ENCODE measurements at places on chromosomes 13 and 19.

GRCh38 chr19:44113784-44114390 is 688 bp downstream of the ZNF225 start:
- DNase-seq, result no peak

GRCh38 chr19:355134-355533 is 10.5 kb upstream of the MIER2 start:
- DNase-seq, result no peak

GRCh38 chr19:5891572-5891937 is 12.0 kb downstream of the NDUFA11 start:
- DNase-seq, result no peak

DNA sequence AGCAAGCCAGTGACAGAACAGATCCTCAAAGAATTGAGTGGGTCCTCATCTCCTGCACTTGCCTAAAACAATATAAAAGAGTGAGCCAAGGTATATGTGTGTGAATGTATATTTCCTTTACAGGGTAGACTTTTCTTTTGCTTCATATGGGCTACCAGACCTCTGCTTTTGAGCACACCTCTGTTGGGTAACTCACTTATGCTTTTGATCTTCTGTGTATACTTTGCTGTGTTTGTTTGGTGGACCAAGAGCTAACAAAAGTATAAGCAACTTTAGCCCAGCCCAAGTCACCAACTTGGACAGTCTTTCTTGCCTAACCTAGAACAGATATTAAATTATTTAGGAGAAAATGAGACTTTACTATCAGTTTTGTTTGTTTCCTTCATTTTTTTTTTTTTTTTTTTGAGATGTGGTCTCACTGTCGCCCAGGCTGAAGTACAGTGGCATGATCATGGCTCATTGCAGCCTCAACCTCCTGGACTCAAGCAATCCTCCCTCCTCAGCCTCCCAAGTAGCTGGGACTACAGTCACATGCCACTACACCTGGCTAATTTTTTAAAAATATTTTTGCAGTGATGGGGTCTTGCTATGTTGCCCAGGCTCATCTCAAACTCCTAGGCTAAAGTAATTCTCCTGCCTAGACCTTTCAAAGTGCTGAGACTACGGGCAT is 513.1 kb downstream of the DCT start:
- no peak for DNase-seq

- no peak for DNase-seq
These were observed 141.2 kb downstream of the LHFPL6 start for GRCh38 chr13:39461685-39462266.

DNA sequence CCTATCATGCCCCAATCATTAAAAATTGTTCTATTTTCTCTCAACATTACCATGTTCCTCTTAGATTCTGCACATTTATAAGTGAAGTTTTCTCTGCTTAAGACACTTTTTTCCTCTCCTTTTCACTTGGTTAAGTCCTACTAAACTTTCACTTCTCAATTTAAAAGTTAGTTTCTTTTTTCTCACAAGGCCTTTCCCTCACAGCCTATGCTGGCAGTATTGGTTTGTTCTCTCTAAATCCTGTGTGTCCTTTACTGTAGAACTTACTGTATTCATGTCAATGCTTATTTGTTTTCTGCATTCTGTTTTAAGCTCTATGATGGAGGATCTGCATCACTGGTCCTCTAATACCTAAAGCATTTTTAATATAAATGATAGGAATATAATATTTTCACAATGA is 2816.6 kb downstream of the PCDH9 start:
- DNase-seq, result no peak

DNA sequence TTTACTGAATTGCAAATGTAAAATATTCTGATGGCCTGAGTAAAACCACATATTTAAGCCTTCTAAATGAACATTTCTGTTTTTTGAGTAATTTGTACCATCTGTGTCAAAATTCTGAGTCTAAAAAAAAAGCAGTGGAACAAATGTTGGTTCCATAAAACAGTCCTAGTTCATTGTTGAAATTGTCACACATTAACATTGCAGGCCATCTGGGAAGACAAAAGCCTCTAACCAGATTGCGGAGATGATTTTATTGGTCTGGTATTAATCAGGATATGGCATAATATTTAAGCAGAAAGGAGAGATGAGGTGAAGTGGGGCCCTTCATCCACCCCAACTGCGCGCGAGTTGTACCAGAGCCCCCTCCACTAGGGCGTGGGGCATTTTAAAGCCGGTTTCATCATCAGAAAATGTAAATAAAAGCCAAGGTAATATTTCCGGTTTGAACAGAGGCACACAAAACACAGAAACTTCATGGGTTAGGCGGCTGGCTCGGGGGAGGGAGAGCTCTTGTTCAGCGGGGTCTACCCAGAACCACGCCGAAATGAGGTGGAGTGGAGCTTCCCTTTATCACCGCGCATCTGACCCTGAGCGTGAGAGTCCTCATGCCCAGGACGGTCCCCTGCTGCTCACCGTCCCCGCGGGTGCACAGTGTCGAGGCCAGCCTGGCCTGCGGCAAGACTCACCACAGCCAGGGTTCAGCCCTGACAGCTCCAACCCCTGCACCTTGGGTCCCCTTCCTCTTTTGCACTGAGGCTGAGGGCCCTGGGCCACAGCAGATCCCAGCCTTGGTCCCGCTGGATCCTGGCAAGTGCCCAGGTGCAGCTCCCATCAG is 169.2 kb downstream of the URI1 start:
- no peak for DNase-seq

DNA sequence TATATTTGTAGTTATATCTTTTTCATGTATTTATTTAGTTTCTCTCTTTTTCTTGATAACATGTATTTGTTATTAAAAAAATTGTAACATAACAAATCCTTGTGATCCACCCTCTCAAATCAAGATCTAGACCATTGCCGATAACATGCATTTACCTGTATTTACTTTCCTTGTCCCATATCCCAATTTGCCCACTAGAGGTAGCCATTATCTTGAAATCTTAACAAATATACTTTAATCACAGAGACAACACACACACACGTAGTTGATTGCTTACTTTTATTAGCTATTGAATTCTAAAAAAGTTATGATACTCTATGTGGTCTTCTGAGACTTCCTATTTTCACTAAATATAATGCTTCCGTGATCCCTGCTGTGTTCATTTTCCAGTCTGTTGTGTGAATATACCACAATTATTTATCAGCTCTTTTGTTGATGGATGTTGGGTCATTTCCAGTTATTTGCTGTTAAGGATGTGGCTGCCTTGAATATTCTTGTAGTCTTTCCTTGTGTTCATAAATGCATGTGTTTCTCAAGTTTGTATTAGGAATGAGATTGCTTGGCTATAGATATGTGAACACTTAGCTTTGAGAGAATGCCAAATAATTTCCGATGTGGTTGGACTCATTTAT is 31.3 kb upstream of the ZMYM2 start:
- DNase-seq, result no peak

Measured in stimulated activated CD4-positive, alpha-beta T cell treated with anti-CD3 and anti-CD28 coated beads, Interleukin-4, amount 100 ng/mL, for 24 hours (primary cell).